Nephron progenitor cell (in vitro differentiated cells): ENCODE measurements at places on chromosomes 2 and 18.

DNA sequence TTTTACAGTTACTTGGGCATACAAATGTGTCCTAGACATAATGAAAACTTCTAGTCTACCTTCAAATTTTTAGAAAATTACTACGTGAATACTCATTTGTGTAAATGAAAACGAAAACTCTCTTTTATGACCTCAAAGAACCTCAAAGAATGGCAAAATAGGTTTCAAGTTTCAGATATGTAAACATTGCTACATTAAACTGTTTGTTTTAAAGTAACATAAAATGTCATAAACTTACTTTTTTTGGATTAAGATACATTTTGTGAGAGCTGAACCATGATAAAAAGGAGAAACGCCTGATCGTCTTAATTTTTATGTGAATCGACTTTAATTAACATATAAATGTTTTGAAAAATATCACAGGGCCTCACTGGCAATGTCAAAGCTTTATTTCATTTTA, 91.4 kb downstream of the PPP1R1C start:
- DNase-seq: no peak

DNA sequence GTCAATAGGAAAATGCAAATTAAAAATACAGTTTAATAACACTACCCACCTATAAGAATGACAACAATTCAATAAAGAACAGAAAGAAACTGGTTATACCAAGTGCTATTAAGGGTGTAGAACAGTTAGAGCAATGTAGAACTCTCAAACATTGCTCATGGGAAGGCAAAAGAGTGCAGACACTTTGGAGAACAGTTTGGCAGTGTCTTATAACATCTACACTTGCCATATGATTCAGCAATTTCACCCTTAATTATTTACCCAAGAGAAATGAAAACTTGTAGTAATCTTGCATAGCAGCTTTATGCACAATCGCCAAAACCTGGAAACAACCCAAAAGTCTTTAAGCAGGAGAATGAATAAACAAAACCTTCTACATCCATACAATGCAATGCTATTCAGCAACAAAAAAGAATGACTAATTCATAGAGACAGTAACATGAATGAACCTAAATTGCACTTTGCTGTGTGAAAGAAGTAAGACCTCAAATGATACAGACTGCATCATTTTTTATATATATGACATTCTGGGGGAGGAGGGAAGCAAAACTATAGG, 455.2 kb downstream of the THSD7B start:
- no peak for DNase-seq

- DNase-seq: no peak
Measured at GRCh38 chr18:2919600-2919999, 72.8 kb downstream of the EMILIN2 start.

DNA sequence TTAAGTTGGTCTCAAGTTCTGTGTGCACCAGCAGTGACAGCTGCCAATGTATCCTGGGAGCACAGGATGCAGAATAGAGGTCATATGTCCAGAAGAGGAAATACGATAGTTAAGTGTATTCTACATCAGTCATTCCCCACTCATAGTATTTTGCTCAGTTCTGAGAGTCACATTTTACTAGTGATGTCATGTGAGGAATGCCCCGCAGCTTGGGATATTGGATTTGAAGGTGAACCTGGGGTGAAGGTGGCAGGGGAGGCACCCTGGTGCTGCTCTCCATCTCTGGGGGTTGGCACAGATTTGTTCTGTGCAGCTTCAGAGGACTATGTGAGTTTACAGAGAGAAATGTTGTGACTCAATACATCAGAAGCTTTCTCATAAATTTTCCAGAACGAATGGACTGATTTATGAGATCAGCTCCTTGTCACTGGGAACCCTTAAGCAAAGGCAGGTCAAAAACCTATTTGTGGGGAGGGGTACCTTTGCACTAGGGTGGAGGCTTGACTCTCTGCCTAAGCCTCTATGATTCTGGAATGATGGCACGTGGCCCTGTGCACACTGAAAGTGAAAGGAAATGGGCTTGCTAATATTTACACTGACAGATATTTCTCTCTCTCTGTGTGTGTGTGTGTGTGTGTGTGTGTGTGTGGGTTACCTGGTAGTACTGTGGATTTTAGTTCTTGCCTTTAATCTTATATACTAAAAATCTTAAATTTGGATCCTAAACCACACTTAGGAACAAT, 95.9 kb downstream of the NEB start:
- no peak for DNase-seq

DNA sequence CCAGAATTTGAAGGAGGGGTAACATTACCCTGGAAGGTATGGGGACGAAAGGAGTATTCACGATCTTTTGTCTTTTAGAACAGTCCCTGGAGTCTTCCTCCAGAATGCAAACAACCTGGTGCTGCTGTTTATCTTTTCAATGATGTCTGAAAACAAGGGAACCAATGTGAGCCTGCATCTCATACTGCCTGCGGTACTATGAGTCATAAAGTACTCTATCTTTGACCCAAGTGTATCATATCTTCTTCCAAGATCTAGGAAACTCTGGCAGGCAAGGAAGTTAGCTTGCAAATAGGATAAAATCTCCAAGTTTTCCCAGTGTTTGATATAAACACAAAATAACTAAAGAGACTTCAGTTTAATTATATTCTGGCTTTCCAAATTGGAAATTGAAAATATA, 968.5 kb downstream of the LRP1B start:
- DNase-seq: no peak

DNA sequence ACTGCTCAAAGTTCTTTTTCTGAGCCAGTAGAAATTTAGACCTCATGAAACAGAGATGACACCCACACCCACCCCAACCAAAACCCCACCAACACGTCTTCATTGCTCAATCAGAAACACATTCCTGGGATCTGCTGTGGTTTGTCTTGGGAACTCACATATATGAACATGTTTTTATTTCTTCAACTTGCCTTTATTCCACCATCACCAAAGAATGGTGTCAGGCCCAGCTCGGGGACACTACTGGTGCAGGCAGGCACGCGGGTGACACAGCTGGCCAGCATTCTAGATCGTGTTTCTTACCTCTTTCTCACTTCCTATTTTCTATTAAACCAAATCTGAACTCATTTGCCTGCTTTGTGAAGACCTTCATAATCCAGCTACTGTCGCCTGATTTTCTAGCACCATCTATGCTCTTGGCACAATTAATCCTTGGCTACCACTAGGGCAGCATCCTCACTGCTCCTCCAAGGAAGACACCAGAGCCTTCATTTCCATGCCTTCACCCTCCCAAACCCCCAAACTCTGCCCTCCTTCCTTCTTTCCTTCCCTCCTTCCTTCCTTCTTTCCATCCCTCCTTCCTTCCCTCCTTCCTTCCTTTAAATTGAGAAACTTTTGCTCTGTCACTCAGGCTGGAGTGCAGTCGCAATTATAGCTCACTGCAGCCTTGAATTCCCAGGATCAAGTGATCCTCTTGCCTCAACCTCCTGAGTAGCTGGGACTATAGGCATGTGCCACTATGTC, 157.1 kb downstream of the BCL2 start:
- DNase-seq: no peak

DNA sequence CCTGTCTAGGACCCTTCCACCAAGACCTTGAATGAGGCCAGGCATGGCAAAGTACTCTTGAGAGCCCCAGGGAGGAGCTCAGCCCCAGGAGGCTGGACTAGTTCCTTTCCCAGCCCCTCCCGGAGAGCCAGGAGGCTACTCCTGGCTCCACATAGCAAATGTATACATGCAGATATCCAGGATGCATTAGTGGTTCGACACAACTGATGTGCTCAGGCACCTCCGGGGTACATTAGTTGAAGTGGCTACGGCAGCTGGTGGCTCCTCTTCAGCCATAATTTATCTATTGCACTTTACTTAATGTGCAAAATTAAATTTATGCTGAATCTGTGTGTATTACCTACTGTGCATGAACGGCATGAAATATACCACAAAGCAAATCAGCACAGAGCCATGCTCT, 182.8 kb upstream of the MEIS1 start:
- no peak for DNase-seq

- no peak for DNase-seq
Measured at GRCh38 chr2:39099870-39100728, 20.8 kb downstream of the SOS1 start.

- DNase-seq: no peak
Measured at GRCh38 chr18:9417073-9417851, 58.1 kb upstream of the RALBP1 start.

GRCh38 chr18:75405351-75405750, 22.2 kb downstream of the SMIM21 start:
- no peak for DNase-seq

DNA sequence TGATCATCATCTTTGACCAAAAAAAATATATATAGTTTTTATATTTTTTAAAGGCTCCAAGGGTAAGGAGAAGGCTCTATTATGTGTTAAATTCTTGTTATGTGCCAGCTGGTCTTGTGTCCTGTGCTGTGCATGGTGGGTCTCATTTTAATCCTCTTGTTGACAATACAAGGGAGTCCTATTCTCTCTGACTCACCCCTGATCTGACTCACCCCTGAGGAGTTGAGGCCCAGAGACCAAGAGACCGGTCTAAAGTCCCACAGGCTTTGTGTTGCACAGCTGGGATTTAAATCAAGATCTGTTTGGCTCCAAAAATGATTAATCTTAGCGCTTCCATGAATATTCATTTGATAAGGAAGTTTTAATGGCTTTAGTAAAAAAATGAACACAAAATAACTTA, 25.7 kb downstream of the MC2R start:
- DNase-seq: no peak

GRCh38 chr2:144234542-144234871, 285.4 kb downstream of the ZEB2 start:
- no peak for DNase-seq

DNA sequence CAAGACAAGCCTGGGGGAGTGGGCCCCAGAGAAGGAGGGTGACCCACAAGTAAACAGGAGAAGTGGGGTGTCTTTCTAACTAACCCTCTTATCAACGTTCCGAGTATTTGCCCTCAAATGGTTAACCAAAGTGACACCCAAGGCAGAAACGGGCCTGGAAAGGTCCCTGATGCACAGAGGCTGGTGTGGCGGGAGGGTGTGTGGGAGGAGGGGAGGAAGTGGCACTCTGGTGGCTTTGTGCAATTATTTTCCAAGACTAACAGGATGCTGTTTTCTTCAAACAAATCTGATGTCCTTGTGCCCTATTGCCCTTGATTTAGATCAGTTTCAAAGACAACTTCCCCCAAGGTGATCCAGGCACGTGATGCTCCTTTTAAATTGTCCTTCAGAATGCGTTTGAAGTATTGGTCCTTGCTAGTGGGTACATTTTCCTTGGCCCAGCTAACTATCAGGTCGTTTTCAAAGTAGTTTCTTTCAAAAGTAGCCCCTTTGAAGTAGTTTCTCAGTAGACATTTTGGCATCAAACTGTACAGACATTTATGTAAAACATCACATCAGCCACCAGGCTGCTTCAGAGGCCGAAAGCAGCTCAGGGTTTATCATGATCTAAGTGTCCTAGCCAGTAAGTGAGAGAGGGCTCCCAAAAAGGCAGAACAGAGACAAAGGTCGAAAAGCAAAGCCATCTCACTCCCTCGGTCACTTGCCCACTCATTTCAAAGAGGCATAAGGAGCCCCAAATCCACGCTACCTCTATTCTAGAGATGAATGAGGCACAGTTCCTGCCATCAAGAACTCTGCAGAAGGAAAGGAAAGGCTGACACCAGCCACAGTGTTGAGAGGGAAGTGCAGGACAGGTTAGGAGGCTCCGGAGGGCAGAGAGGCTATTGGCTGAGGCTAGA, 371.1 kb upstream of the ID2 start:
- no peak for DNase-seq

DNA sequence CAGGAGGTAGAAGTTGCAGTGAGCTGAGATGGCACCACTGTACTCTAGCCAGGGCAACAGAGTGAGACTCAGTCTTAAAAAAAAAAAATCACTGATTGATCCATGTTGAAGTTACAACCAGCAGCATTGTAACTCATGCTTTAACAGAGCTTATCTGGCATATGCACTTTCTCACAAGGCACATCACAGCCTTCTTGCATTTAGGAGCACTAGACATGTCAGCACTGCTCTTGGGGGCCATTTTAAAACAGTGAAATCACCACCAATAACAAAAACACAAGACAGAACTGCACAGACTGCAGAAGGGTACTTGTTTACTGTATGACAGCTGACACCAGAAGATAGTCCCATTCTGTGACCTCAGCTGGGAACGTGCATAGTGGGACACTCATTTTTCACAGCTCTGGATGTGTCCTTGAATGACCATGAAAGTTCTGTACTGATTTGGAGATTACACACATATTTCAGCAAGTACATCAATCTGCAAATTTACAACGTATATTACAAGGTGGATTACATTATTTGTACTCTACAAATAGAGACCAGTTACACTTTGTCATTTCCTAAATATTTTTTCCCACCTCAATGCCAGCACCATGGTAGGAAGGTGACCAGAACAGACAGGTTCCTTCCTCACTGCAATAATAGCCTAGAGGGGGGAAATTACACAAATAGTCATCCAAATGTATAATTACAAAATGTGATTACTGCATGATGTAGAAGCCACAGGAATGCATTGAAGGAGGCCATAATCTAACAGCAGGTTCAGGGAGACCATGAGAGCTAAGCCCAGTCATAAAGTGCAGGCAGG, 35.1 kb downstream of the CCBE1 start:
- DNase-seq: no peak

DNA sequence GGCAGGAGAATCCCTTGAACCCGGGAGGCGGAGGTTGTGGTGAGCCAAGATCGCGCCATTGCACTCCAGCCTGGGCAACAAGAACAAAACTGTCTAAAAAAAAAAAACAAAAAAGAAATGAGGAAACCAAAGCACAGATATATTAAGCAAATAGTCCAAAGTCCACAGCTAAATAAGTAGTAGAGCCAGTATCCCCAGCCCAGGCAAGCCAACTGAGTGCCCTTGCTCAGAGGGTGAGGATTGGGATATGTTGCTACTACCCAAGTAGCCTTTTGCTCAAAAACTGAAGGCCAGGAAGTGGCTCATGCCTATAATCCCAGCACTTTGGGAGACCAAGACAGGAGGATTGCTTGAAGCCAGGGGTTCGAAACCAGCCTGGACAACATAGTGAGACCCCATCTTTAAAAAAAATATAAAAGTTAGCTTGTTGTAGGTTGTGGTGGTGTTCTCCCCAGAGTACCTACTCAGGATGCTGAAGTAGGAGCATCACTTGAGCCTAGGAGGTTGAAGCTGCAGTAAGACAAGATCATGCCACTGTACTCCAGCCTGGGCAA, 5.4 kb downstream of the CFAP36 start:
- DNase-seq: no peak

- DNase-seq: no peak
Measured at GRCh38 chr2:8719528-8719927, 37.7 kb downstream of the ID2 start.

DNA sequence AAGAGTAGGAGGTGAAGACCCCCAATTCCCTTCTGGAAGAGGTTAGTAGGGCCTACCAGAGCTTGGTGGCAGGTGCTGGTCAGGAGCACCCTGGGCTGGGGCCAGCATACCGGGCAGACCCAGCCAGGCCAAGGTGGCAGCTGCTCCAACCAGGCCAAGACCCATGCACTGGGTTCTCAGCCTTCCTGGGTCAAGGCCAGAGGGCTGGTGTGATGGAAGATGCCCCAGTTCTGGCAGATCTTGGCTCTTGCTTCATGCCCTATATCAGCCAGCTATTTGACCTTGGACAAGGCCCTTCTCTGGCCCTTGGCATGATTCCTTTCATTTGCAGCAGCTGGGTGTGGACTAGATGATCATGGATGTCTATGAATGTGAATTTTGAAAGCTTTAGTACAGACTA, 57.7 kb downstream of the PRKCE start:
- DNase-seq: no peak

- peak; percentile 57 for DNase-seq
Measured at GRCh38 chr2:172339371-172340010, 87.9 kb upstream of the ITGA6 start.
